ENCODE measurements at places on chromosomes 7 and 10. TPM values are rescaled to one million over a fixed set of nuclear protein-coding genes. Genes with fewer than 3 reads are reported as not detected.

The GPRIN2 gene
- total RNA-seq = not detected

The CTAGE6 gene
- not detected for total RNA-seq

The NXPH1 gene
- total RNA-seq = not detected

The LIPF gene
- not detected for total RNA-seq

The ZNF680 gene
- 21.6 TPM for total RNA-seq

The OR13A1 gene
- total RNA-seq = not detected

The CYP3A5 gene
- total RNA-seq = not detected

The MYL10 gene
- not detected for total RNA-seq

The FBXO24 gene
- total RNA-seq = 0.25 TPM

The BHLHA15 gene
- not detected for total RNA-seq

The SLC16A9 gene
- 1.1 TPM for total RNA-seq

The SEMA3C gene
- 66.5 TPM for total RNA-seq

The SSC4D gene
- 0.99 TPM for total RNA-seq

The NUP42 gene
- total RNA-seq = 20.3 TPM

The VWA2 gene
- not detected for total RNA-seq

The PON3 gene
- total RNA-seq = 0.69 TPM

The SPOCK2 gene
- total RNA-seq = 8.6 TPM

The GIMAP6 gene
- 24.3 TPM for total RNA-seq

The TMEM229A gene
- total RNA-seq = not detected

The ENTPD1 gene
- 7.7 TPM for total RNA-seq

The SCART1 gene
- 0.36 TPM for total RNA-seq

The PRR15 gene
- total RNA-seq = not detected

The CPED1 gene
- total RNA-seq = 33.8 TPM
